ENCODE measurements at places on chromosomes 1 and 21. TPM values are rescaled to one million over a fixed set of nuclear protein-coding genes. Genes with fewer than 3 reads are reported as not detected.
A peak's percentile ranks its signal among the peaks of the same experiment; 100 is the strongest.

The SPRR2E gene
- not detected for total RNA-seq

The FYB2 gene
- total RNA-seq: 4.7 TPM

The PTGS2 gene
- total RNA-seq: 1.8 TPM

The CELA2B gene
- 0.28 TPM for total RNA-seq

The SELE gene
- total RNA-seq: 2.8 TPM

- H3K4me1 ChIP-seq: peaks cover 20% of the 10 kb centered on the region
- H3K27ac ChIP-seq: peak within 1 kb of the TSS; percentile 91
- DNase-seq: peak; percentile 98
- H3K36me3 ChIP-seq: peaks cover 2% of the 10 kb centered on the region
These were observed at the start of the genes CEP104 and DFFB for GRCh38 chr1:3856923-3857790. Gene CEP104 (minus strand): TSS chr1:3857211. CDS start chr1:3852407, 4,804 bp downstream. Gene DFFB (plus strand): TSS chr1:3857476. CDS start chr1:3857604, 128 bp downstream.

DNA sequence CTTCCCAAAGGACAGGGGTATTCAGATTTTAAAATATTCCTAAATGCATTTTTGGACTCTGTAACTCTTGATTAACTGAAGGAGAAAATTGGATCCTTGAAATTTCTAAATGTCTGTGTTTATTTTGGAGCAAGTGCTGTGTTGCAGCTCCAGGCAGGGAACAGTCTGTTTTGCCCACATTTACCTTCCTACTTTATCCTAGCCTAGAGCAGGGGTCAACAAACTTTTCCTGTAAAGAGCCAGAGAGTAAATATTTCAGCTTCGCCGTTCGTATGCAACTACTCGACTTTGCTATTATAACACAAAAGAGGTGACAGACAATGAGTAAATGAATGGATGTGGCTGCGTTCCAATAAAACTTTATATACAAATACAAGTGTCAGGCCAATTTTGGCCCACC lies 402.2 kb downstream of the GPATCH2 start:
- no peaks in the 10 kb centered on the region for H3K36me3 ChIP-seq
- no peak overlapping the region for H3K27ac ChIP-seq
- DNase-seq: no peak
- no peak overlapping the region for H3K4me3 ChIP-seq

GRCh38 chr21:36087362-36088138 lies 17.7 kb downstream of the CBR1 start:
- no peaks in the 10 kb centered on the region for H3K4me1 ChIP-seq
- H3K4me3 ChIP-seq: no peak overlapping the region
- H3K36me3 ChIP-seq: no peaks in the 10 kb centered on the region
- DNase-seq: no peak
- H3K27me3 ChIP-seq: no peaks in the 10 kb centered on the region
- H3K27ac ChIP-seq: no peak overlapping the region

GRCh38 chr1:197515421-197515820 lies 247.4 kb downstream of the CRB1 start:
- no peak overlapping the region for H3K27ac ChIP-seq
- peaks cover 4% of the 10 kb centered on the region for H3K36me3 ChIP-seq
- H3K4me3 ChIP-seq: no peak overlapping the region
- DNase-seq: no peak
- H3K4me1 ChIP-seq: no peaks in the 10 kb centered on the region

GRCh38 chr1:4346131-4346530 lies 308.3 kb upstream of the AJAP1 start:
- no peak overlapping the region for H3K27ac ChIP-seq
- no peaks in the 10 kb centered on the region for H3K4me1 ChIP-seq
- no peaks in the 10 kb centered on the region for H3K27me3 ChIP-seq
- no peak overlapping the region for H3K4me3 ChIP-seq
